Naive B cell (primary cell): ENCODE measurements at places on chromosomes 1 and 21.

DNA sequence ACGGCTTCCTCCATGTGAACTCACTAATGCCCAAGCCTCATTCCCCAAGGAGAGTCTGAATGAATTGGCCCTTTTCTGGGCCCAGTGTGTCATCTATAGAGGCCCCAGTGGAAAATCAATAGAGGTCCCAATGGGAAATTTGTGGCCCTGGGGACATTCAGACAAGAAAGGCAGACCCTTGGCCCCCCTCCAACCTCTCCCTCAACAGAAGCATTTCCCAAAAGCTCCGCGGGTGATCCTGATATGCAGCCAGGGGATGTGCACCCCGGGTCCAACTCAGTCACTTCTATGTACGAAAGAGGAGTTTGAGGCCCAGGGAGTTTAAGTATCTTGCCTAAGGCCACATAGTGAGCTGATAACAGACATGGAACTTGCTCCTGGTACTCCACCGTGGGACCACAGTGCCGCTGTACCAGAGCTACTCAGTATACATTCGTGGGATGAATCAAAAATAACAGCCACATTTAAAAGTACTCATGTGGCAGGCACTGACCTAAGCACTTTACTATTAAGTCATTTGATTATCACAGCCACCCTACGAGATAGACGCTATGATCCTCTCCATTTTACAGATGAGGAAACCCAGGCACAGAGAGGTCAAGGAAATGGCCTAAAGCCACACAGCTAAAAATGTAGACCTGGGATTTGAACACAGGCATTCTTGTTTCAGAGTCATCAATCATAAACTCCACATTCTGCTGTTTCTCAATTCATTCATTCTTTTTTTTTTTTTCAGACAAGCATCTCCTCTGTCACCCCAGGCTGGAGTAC is 8.5 kb downstream of the EPHA2 start:
- H3K27ac ChIP-seq = no peak overlapping the region
- no peak for DNase-seq
- no peaks in the 10 kb centered on the region for H3K36me3 ChIP-seq

DNA sequence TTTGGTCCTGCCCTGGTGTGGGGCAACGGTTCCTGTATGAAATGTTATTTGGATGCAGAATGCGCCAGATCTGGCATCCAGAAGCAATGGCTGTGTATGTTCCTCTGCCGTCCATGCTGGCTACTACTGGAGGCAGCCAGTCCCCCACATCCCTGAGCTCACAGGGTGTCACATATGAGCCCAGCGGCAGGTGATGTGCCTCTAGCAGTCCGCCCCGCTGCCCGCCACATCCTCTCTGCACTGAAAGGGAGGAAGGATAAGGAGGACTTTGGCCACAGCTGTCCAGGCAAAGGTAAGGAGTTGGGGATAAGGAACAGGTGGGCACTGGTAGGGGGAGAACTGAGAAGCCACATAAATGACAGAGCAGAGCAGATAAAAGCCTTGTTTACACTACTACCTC is 305.3 kb upstream of the DAB1 start:
- H3K36me3 ChIP-seq = no peaks in the 10 kb centered on the region
- H3K27me3 ChIP-seq = no peaks in the 10 kb centered on the region
- H3K4me3 ChIP-seq = no peak overlapping the region
- no peak for DNase-seq
- H3K27ac ChIP-seq = no peak overlapping the region

GRCh38 chr21:37636152-37636860 is 269.7 kb downstream of the DYRK1A start:
- H3K4me3 ChIP-seq = no peak overlapping the region
- peaks cover 8% of the 10 kb centered on the region for H3K4me1 ChIP-seq
- no peak overlapping the region for H3K27ac ChIP-seq
- H3K27me3 ChIP-seq = peaks cover 24% of the 10 kb centered on the region

GRCh38 chr1:17067465-17068240 is 13.8 kb upstream of the SDHB start:
- no peaks in the 10 kb centered on the region for H3K36me3 ChIP-seq
- no peak overlapping the region for H3K4me3 ChIP-seq
- no peak overlapping the region for H3K27ac ChIP-seq
- no peaks in the 10 kb centered on the region for H3K4me1 ChIP-seq
- no peak for DNase-seq

DNA sequence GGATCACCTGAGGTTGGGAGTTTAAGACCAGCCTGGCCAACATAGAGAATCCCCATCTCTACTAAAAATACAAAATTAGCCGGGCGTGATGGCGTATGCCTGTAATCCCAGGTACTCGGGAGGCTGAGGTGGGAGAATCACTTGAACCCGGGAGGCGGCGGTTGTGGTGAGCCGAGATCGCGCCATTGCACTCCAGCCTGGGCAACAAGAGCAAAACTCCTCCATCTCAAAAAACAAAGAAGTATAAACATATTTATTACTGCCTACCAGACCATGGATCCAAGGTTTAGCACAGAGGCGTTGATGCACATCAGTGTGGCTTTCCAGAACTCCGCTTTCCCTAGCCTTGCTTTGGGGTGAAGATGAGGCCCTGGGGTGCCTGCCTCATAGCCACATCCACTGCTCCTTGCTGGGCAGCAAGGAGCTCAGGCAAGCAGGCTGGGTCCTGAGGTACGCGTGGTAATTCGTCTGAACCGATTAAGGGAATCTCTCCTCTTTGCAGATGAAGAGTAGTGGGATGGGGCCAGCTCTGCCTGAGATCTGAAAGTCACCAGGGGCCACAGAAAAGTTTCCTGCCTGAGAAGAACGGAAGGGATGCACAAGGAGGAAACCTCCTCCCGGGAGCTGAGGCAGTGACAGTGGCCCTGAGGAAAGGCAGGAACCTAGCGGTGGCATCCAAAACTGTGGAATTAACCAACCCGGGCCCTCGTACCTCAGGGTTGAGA is 52.3 kb upstream of the LBR start:
- H3K4me3 ChIP-seq = peak overlapping the region; percentile 62
- no peak for DNase-seq
- peaks cover 32% of the 10 kb centered on the region for H3K4me1 ChIP-seq
- no peak overlapping the region for H3K27ac ChIP-seq

DNA sequence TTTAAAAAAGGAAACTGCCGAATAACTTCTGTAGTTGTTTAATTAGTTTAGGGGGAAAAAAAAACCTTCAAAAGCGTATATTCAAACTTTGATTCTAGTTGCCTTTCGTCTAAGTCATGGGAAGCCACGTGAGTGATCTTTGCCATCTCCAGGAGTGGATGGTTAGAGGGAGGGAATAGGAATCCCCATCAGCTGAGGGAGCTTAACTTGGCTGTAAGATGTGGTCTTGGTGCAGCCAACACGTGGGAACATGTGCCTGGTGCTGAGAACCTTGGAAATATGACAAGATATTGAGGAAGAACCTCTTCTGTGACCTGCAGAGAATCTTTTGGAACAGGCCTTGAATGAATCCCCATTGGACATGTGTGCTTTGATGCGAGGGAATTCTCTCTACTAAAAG is 1.7 kb downstream of the BACE2 start:
- no peak for DNase-seq
- H3K27ac ChIP-seq = no peak overlapping the region
- H3K4me3 ChIP-seq = peak overlapping the region; percentile 86
- H3K4me1 ChIP-seq = peaks cover 11% of the 10 kb centered on the region
- peaks cover 10% of the 10 kb centered on the region for H3K27me3 ChIP-seq

DNA sequence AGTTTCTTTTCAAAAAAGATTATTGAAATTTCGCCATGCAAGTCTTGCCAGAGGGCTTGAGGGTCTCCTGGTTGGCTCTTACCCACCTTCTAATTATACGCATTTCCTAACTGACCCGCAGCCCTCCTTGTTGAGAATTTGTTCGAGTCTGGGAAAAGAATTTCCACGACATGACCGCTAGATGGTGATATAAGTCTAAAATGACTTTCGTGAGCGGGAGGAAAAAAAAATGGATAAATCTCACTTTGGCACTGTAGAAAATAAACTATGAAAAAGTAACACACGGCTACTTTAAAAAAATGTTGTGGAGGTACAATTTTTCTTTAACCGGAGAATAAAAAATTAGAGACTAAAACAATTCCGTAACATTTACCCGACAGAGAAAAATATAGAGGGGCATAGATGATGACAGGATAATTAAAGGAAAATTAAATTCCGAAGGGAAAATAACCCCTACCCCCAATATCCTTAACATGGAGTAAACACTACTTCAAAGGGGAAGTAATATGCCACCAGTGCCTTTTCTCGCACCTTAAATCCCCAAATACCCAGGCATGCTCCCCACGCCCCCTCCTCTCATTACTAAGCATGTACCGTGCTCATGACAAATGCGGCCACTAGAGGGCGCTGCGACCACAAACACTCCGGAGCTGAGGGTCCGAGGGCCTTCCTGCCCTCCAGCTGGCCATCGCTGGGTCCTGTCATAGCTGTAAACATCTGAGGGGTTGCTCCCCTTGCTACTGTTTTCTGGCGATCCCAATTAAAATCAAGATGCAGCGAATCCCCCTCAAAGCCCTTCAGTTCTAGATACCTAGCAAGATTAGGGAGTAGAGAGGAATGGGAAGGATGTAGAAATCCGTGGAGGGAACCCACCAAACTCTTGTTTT is 266.9 kb downstream of the ASTN1 start:
- H3K27ac ChIP-seq = no peak overlapping the region
- DNase-seq = peak; percentile 13
- H3K4me1 ChIP-seq = peaks cover 7% of the 10 kb centered on the region
- H3K4me3 ChIP-seq = no peak overlapping the region
- H3K36me3 ChIP-seq = no peaks in the 10 kb centered on the region

DNA sequence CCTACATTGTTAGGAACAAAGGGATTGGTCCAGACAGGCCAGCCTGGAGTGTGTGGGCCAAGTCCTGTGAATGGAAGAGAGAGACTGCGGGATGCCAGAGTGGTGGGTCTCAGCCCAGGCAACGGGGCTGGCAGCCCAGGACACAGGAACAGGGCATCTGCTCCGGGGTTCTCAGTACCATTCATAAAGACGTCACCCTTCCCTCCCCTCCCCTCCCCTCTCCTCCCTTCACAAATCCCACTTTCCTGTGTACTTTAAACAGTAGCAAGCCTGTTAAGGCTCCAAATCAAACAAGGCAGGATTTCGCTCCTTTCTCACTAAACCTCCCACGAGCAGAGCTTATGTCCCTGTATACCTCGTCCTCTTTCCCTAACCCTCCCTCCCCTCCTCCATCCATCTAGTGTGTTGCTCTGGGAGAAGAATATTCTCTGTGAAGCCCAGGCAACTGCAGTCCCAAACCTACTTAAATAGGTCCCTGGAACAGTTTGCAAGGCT is 4.2 kb upstream of the PLXNA2 start:
- peaks cover 10% of the 10 kb centered on the region for H3K4me1 ChIP-seq
- peaks cover 9% of the 10 kb centered on the region for H3K27me3 ChIP-seq
- no peak overlapping the region for H3K4me3 ChIP-seq
- no peaks in the 10 kb centered on the region for H3K36me3 ChIP-seq
- no peak for DNase-seq

- no peaks in the 10 kb centered on the region for H3K36me3 ChIP-seq
- H3K27me3 ChIP-seq = no peaks in the 10 kb centered on the region
- H3K4me1 ChIP-seq = no peaks in the 10 kb centered on the region
Observed at GRCh38 chr1:228349701-228350171, 56.9 kb downstream of the TRIM11 start.

- H3K4me3 ChIP-seq = peak overlapping the region; percentile 78
- H3K4me1 ChIP-seq = peaks cover 31% of the 10 kb centered on the region
- no peaks in the 10 kb centered on the region for H3K36me3 ChIP-seq
- peak; percentile 46 for DNase-seq
- peak overlapping the region; percentile 56 for H3K27ac ChIP-seq
Observed at GRCh38 chr1:156813750-156814570, 2.7 kb downstream of the SH2D2A start.

DNA sequence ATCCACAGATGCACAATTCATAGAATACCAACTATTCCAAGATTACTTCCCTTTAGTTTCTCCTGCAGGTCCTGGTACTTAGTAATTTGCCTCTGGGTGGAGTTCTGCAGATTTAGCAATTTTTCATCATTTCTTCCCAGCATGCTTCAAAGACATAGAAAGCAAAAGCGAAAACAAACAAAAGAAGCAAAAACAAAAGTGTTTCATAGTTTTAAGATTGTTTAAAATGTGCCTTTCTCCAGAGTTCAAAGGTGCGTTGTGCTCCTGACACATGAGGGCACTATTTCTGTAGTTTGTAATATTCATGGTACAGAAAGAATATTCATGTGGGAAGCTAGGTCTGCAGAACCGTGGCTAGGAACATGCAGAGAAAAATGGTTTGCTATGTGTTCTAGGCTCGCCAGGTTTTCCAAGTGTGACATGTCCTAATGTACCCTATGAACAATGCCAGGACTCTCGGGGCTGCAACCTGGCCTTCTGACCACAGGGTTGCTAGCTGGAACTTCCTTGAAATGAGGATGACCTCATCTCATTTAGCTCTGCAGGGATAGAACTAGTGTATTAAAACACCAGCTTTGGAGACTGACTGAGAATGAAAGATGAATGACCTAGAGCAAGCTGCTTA is 30.0 kb upstream of the RCSD1 start:
- H3K4me3 ChIP-seq = peak overlapping the region; percentile 68
- no peaks in the 10 kb centered on the region for H3K36me3 ChIP-seq
- H3K27ac ChIP-seq = peak overlapping the region; percentile 90
- H3K27me3 ChIP-seq = no peaks in the 10 kb centered on the region

GRCh38 chr1:6511056-6511455 is 19.6 kb upstream of the PLEKHG5 start:
- no peaks in the 10 kb centered on the region for H3K27me3 ChIP-seq
- no peaks in the 10 kb centered on the region for H3K4me1 ChIP-seq
- H3K27ac ChIP-seq = peak overlapping the region; percentile 29
- no peak for DNase-seq
- H3K36me3 ChIP-seq = no peaks in the 10 kb centered on the region
- H3K4me3 ChIP-seq = no peak overlapping the region

DNA sequence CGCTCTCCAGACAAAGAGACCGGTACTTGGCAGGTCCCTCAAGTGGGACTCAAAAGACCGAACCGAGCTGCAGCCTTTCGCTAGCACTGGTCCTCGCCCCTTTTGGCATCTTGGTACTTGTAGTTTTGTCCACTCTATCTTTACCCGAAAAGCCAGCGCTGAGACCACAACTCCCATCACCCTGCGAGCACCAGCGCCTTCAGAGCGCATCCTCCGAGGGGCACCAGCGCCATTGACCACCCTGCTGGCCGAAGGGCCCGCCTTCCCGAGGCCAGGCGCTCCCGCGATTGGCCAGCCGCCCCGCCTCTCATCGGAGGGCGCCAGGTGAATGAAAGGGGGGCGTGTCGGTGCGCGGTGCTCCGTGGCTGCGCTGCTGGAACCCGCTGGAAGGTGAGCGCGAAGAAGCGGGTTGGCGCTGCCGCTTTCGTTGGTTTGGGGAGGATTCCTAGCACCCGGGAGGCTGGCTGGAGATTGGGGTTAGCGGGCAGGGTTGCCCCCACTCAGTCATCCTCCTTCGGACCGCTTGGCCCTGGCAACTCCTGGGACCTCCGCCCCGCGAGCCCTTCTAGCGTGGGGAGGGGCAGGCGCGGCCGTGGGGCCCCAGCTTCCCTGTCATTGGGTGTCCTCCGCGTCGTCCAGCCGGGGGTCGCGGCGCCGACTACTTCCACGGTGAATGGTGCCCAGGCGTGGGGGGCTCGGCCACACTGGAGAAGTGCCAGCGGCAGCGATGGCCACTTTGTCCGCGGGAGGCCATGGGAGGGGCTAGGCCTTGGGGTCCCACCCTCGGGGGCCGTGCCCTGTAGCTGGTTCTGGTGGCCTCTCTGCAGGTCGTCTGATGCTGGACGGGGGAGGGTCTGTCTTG is at the start of gene ZBTB8B:
Gene ZBTB8B (plus strand): TSS at position 357 of the 862 bp plus-strand sequence. CDS start 5,553 bp downstream, outside the sequence.
- peak within 1 kb of the TSS; percentile 88 for H3K4me3 ChIP-seq
- H3K27ac ChIP-seq = peak within 1 kb of the TSS; percentile 29
- peak; percentile 25 for DNase-seq
- H3K4me1 ChIP-seq = peaks cover 23% of the 10 kb centered on the region
- peaks cover 51% of the 10 kb centered on the region for H3K27me3 ChIP-seq
